Keratinocyte (primary cell): ENCODE measurements at places on chromosomes 7 and 10.

DNA sequence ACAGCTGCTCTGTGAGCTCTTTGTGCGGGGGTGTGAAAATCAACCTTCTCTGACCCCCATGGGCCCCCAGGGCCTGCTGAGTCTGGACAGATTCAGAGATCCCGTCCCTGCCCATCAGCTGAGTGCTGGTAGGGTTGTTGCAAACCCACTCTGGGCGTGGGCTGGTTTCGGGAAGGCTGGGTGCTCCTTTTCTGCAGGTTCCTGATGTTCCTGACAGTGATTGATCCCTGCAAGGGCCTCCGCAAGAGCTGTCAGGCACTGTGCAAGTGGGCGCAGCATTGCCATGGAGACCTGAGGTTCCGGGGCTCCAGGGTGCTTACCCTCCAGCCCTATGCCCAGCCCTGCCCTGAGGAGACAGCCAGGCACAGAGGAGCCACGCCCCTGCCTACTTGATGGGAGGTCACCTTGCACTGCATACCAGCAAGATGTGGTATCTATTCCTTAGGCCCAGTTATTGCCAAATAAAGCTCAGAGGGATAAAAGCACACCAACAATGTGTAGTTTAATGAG is 44.3 kb upstream of the INPP5A start:
- no peak for DNase-seq

DNA sequence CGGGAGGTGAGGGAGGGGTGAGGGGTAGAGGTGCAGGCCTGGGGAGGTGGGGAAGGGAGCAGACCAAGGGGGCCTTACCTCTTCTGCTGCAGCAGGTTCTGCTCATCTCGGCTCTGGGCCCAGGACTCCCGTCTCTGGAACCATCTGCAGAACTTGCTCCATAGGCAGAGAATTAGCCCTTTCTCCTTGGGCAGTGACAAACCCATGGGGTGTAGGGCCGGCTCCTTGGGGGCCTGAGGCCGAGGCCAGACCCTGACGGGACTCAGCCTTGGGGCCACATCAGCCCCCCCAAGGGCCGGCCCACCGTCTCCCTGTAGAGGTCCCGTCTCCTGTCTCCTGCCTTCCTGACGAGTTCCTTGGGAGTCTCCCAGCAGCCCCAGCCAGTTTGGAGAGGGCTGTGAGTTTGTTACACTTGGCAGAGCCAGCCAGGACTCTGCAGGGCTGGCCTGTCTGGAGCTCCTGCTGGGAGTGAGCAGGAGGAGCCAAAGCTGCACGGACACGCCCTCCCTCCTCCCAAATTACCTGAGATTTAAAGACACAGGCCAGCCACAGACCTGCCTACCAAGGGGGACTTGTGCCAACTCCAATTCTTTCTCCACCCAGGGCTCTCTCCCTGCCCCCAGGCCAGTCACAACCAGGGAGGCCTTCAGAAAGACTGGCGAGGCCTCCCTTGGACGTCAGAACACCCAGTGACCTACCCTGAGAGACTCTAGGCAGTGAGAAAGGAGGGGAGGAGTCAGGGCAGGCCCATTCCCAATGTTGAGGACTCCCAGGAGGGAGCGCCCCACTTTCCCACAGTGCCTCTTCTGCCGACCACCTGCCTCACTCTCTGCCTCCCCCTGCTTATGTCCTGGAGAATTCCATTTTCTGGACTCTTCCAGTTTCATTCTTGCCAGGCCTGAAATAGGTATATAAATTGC is at the start of gene TRPV6:
Gene TRPV6 (minus strand): TSS at position 435 of the 920 bp plus-strand sequence.
- no peak for DNase-seq

DNA sequence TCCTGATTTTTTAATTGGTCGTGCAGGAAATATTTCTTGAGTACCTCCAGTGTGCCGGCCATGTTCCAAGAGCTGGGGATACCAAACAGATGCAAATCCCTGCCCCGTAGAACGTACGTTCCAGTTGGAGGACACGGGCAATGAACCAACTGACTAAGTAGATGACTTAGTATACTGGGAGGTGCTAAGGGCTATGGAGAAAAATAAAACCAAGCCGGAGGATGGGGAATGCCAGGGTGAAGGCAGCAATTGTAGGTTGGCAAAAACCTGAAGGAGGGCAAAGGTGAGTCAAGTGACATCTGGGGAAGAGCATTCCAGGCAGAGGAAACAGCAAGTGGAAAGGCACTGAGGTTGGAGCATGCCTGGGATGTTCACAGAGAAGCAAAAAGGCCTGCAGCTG is 6.8 kb upstream of the VSIR start:
- DNase-seq: no peak

DNA sequence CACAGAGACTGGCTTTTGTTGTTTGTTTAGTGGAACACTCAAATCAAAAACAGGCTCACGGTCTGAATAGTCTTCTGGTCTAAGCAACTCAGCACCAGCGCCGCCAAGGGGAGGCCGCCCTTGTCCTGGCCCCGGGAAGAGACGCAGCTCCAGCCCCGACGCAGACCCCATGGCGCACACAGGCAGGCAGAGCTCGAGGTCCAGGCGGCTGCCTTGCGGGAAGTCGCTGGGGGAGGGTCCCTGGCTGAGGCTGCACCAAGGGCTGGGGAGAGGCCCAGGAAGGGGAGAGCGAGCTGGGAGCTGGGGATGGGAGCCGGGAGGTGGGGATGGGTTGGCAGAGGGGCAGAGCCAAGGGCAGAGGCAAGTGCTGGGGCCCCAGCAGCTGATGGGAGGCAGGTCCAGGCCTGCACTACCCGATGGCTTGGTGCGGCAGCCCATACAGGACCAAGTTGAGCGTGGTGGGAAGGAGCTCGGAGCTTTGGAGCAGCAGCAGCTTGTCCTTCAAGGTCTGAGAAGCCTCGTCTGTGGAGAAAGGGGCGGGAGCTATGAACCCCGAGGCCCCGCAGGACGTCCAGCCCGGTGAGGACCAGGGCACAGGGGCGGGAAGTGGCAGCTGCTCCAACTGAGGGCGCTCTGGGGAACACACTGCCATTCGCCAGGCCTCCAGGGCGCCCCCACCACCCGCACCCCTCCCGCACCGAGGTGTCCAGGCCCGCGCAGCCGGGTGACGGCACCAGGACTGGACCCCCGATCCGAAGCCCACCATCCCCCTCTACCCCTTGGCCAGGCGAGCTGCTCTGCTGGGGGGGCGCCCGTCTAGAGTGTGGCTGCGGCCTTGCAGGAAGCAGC is 22.7 kb upstream of the NKX6-2 start:
- DNase-seq: no peak

DNA sequence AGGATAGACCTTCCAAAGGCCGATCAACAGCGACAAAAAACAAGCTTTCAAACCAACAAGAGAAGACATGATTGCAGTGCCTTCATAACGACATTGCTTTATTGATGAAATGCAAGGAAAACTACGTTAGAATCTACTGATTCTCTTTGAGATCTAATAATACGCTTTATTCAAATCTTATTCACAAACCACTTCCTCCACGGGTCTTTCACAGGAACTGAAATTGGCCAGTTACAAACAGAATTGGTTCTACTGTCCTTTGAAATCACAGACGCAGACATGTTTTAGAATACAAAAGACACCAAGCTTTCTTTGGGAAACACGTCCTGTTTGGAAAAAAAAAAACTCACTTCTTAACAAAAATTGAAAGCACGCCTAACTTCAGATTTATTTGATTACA is 74.7 kb upstream of the SEPHS1 start:
- DNase-seq: no peak

DNA sequence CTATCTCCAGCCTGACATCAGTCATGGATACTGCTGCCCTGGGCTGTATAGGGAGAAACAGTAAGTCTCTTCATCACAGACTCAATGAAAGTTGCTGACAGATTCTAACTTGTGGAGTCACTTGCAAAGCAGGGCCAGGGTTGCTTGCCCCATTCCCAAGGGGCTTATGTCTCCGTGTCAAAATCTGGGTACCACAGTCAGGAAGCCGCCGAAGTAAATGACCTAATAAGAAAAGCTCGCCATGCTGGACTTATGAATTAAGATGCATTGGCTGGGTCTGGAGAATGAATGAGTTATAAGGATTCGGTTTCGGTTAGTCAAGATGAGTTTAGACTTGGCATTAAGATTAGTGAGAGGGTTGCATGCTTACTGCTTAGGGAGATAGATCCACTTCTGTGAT is 10.8 kb upstream of the OR6V1 start:
- no peak for DNase-seq

- no peak for DNase-seq
These were observed 255.6 kb upstream of the FERD3L start for GRCh38 chr7:19400758-19401254.

DNA sequence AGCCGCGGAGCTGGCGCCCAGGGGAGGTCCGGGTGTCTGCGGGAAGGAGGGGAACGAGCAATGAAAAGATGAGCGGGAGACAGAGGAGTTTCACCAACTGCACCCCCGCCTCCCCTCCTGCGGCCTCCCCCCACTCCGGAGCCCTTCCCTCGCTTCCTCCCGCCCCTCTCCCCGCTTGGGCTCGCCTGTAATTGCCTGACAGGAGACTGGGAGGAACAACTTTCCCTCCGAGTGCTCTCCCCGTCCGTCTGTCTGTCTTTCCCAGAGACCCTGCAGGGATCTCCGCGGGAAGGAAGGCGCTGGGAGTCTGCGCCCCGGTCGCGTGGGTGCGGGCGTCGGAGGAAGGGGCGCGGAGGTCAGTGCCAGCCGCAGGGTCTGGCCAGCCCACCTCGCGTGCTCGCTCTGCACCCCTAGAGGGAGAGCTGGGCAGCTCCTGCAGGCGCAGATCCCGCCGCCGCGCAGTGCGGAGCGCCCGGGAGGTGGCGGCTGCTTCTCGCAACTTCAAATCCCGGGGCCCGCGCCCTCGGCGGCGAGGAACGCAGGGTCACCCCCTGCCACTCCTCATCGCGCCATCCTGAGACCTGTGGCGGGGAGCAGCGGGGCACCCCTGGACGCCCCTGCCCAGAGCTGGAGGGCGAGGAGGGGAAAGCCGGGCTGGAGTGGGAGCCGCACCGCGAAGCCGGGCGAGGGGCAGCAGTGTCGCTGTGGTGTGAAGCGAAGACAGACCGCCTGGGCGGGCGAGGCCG is 511 bp upstream of the NRP1 start:
- no peak for DNase-seq

- no peak for DNase-seq
These were observed 20.1 kb upstream of the EN2 start for GRCh38 chr7:155437836-155438235.

DNA sequence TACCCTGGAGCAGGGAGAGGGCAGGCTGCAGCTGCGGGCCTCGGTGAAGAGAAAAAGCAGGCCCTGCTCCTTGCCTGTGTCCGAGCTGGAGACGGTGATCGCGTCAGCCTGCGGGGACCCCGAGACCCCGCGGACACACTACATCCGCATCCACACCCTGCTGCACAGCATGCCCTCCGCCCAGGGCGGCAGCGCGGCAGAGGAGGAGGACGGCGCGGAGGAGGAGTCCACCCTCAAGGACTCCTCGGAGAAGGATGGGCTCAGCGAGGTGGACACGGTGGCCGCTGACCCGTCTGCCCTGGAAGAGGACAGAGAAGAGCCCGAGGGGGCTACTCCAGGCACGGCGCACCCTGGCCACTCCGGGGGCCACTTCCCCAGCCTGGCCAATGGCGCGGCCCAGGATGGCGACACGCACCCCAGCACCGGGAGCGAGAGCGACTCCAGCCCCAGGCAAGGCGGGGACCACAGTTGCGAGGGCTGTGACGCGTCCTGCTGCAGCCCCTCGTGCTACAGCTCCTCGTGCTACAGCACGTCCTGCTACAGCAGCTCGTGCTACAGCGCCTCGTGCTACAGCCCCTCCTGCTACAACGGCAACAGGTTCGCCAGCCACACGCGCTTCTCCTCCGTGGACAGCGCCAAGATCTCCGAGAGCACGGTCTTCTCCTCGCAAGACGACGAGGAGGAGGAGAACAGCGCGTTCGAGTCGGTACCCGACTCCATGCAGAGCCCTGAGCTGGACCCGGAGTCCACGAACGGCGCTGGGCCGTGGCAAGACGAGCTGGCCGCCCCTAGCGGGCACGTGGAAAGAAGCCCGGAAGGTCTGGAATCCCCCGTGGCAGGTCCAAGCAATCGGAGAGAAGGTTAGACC is 138.0 kb upstream of the STK17A start:
- no peak for DNase-seq

GRCh38 chr10:29078919-29079318 is 210.0 kb upstream of the LYZL1 start:
- DNase-seq: no peak

DNA sequence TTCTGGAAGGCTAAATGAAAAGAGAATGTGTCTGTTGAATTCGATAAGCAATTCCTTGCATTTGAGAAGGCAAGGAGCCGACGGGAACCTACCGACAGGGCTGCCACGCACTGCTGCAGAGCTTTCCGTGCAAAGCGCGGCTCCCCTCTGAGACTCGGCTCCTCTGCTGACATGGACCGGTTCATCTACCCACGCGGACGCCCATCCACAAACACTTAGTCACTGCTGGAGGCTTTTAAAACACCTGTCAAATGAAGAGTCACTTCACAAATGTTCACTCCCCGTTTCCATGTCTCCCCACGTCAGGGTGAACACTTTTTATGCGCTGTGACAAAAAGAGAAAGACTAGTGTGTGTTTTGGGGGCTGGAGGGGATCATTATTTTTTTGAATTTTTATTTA is 32.0 kb downstream of the AMZ1 start:
- DNase-seq: no peak

GRCh38 chr10:71622616-71623015 is 97.0 kb downstream of the C10orf105 start:
- DNase-seq: no peak

DNA sequence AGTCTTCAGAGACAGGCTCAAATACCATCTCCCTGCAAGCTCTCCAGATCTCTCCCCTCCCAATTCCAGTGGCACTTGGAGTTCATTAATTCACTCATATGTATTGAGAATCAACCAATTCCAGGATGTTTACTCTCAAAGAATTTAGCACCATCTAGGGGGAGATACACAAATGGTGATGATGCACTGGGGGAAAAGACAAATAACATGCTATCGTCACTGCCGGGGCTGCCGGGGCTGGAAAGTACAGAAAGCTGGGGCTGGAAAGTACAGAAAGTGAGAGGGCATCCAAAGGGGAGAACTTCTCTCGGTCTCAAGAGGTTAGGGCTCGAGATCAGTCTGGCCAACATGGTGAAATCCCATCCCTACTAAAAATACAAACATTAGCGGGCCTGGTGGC is 118.7 kb downstream of the MKX start:
- no peak for DNase-seq

GRCh38 chr7:105827151-105827875 is 49.1 kb downstream of the ATXN7L1 start:
- no peak for DNase-seq

DNA sequence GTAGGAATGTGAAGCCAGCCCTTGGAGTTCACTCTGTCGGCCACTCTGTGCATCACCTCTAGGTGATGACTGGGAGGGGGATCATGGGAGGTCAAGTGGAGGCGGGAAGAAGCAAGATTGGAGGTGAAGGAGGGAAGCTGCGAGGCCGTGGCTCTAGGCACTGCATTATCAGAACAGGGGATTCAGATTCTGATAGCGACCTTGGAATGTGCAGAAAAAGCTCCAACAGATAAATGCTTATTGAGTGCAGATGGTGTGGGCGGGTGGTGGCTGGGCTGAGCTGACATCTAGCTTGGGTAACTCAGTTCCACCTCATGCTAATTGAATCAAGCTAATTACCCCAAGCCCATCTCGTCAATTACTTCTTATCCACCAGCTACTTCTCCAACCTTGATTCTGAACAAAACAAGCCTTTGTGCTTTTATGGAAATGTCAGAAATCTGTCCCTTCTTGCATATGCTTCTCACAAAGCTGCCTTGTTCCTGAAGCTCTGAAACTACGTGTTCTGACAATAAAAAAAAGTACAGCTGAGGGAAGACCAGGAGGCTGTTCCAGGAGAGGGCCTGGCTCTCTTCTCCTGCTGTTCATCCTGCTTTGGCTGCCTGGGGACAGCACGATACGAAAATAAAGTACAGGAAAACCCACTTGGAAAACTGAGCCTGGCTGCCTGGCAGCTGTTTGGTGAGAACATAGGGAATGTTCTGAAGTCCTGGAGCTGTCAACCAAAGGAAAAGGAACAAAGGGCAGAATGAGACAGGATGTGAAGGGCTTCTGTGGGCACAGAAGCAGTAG is 27.5 kb downstream of the STRA8 start:
- DNase-seq: no peak
